ENCODE measurements at places on chromosomes 3 and 15. TPM values are rescaled to one million over a fixed set of nuclear protein-coding genes. Genes with fewer than 3 reads are reported as not detected.

Gene WDR72
- total RNA-seq = not detected

Gene GPR160
- 0.31 TPM for total RNA-seq

Gene ZMYND10
- 0.47 TPM for total RNA-seq

Gene LZTFL1
- total RNA-seq = 13.6 TPM

Gene MEX3B
- 14.0 TPM for total RNA-seq

Gene CATSPER2
- total RNA-seq = 0.62 TPM

Gene RYR3
- 0.05 TPM for total RNA-seq

Gene ZNF860
- total RNA-seq = 0.36 TPM

Gene CCR2
- not detected for total RNA-seq

Gene SMCO1
- total RNA-seq = not detected

Gene DNASE1L3
- not detected for total RNA-seq

Gene ARPP21
- 299 TPM for total RNA-seq

- DNase-seq = no peak
Measured at GRCh38 chr3:28122227-28122626, 119.2 kb upstream of the CMC1 start.

DNA sequence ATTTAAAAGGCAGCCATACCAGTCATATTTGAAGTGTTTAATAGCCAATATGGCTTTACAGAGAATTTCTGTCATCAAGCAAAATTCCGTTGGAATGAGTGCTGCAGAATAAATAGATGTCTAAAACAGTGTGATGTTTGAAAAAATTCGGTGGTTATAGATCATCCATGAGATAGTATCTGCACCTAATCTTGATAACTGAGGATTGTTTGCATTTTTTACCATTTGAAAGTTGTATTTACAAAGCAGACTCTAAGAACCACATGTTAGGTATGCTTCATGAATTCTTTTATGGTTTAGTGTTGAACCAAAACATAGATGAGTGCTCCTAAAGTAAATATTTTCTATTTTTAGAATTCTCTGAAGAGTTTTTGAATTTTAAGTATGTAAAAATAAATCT is 476.1 kb downstream of the NAALADL2 start:
- no peak for DNase-seq

DNA sequence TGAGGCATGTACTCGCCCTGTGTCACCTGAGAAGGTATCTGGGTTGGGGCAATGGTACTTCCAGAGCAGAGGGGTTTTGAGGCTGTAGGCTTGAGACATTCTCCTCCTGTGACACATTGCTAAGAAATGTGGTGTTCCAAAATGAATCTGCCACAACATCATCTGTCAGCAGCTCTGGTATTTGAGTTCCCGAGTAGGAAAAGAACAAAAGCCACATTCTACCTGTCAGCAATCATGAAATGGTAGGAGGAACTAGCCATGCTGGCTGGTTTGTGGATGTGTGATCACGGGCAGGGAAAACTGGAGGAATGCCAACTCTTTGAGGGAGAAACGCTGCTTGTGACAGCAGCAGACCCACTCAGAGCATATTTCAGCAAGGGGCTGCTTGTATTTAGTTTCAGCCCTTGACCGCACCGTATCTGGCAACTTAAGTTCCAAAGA is 579.4 kb upstream of the TBL1XR1 start:
- DNase-seq = peak; percentile 56

DNA sequence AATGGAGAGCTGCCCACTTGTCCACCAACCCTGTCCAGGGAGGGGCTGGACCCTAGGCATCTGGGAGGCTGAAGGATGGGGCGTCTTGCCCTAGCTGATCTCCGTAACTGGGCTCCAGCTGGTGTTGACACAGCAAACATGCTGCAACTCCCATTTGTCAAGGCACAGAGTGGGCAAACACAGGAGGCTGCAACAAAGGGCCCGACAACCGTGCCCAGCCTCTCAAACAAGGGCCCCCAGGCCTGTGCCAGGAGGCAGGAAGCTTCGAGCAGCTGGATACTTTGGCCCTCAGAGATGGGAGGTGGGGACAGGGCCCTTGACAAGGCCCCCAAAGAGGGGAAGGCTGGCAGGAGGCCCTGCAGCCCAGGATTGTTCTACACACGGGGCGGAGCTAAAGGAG is 64.2 kb upstream of the TMEM115 start:
- DNase-seq = no peak

GRCh38 chr3:3587647-3587972 is 211.6 kb upstream of the LRRN1 start:
- DNase-seq = no peak

GRCh38 chr3:14536837-14537589 is 3.1 kb downstream of the GRIP2 start:
- no peak for DNase-seq

DNA sequence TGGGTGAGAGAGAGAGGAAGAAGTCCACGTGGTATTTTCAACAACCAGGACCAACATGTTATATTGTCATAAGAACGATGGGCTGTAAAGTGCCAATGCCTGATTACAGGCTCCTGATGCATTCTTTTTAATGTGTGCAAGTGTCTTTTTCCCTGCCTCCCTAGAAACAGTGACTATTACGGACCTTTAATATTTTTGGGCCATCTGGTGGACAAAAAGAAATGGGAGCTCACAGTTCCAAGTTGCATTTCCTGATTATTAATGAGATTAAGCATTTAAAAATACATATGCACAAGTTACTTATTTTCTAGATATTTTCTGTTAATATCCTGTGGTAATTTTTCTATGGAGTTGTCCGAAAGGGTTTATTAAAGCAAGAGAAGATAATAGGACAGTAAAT is 530.2 kb downstream of the NR2F2 start:
- no peak for DNase-seq

GRCh38 chr3:142053835-142054234 is 95.5 kb downstream of the TFDP2 start:
- no peak for DNase-seq

- DNase-seq = no peak
Measured at GRCh38 chr3:195458316-195458717, 15.5 kb upstream of the ACAP2 start.

DNA sequence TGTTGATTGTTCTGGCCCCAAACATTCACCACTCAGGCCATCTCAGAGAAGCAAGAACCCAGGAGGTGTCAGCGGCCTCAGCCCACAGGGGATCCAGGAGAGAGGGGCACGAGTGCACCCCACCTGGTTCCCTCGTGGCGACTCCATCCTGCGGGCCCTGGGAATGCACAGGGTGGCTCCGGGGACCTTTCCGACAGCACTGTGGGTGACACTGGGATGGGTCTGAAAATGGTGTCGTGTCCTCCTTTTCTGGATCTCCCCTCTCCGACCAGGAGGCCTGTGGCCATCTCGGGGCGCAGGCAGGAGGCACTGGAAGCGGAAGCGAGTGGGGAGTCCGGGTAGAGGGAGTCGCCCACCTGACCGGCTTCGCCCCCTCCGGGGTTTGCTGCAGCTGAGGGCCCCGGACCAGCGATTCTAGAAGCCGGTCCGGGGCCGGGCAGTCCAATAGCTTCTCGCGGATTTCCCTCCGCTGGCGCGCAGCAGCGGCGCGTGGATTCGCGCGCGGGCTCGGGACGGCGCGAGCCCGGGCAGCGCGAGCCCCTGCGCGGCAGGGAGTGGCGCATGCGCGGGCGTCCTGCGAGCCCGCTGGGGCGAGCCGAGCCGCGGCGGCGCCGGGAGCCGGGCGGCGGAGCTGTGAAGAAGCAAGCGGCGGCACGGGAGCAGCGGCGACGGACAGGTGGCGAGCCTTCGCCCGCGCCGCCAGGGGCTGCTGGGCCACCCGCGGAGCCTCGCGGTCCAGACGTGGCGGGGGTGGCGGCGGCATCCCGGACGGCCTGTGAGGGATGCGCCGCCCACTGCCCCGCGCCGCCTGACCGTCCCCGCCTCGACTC is at the start of gene DOCK3:
Gene DOCK3, plus strand, starts transcription at position 579 of the 830 bp plus-strand sequence. CDS start 337 bp downstream, outside the sequence.
- DNase-seq = peak; percentile 57

- no peak for DNase-seq
Measured at GRCh38 chr3:160648701-160649100, 28.3 kb upstream of the ARL14 start.

DNA sequence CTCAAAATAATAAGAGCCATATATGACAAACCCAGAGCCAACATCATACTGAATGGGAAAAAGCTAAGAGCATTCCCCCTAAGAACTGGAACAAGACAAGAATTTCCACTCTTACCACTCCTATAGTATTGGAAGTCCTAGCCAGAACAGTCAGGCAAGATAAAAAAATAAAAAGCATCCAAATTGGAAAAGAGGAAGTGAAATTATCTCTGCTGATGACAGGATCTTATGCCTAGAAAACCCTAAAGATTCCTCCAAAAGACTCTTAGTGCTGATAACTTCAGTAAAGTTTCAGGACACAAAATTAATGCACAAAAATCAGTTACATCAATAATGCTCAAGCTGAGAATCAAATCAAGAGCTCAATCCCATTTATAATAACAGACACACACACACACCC is 45.9 kb upstream of the SLC2A2 start:
- no peak for DNase-seq

- DNase-seq = peak; percentile 93
Measured at GRCh38 chr15:67146234-67146633, 80.8 kb downstream of the SMAD3 start.

- DNase-seq = peak; percentile 53
Measured at GRCh38 chr3:14725564-14726440, 50.9 kb downstream of the C3orf20 start.

DNA sequence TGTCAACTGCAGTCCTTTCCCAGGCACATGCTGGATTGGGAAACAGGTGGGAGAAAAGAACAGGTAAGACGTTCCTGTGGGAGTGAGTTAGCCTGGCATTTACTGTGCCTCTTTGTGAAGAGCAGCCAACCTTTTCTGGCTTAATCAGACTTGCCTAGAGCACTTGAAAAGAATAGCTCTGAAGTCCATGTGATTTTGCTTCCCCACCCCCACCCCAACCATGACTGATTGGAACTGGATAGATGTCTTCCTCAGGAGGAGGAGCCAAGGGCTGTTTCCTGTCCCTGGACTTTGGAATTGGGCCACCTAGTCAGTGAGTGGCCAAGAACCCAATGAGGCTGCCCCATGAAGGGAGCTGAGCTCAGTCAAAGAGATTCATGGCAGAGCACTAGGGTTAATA is 4.7 kb upstream of the TMEM41A start:
- no peak for DNase-seq

DNA sequence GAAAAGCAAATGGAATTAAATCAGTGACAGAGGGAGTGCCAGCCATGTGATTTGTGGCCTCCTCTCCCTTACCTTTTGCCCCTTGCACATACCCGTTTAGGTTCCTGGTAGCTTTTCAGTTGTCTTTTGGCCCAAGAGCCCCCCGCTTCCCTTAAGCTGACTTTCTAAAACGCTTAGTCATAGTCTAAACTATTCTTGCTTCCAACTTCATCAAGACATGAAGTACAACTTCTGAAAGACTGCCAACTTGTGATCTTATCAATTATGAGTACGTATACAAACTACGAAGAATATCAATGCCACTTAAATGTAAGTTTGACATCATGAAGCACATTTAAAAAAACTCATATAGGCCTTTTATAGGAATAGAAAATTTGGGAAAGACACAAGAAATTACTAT is 61.9 kb downstream of the EIF3J start:
- no peak for DNase-seq

- no peak for DNase-seq
Measured at GRCh38 chr15:39886418-39886817, 33.6 kb downstream of the GPR176 start.

DNA sequence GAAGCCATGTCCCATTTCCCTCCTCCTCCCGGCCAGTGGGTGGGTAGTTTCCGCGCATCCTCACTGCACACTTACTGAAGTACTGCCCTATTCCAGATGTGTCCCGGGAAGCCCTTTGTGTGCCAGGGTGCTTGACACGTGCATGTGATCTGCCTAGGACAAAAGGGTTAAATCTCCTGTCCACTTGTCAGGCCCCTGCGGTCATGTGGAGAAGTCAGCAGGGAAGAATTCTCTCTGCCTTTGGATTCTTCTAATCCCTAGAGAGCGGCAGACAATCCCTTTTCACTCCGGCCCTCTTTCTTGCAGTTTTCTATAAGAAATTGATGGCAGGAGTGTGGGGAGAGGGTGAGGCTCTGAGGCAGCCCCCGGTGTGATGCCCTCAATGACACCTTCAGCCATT is 19.8 kb downstream of the ST8SIA2 start:
- peak; percentile 33 for DNase-seq

DNA sequence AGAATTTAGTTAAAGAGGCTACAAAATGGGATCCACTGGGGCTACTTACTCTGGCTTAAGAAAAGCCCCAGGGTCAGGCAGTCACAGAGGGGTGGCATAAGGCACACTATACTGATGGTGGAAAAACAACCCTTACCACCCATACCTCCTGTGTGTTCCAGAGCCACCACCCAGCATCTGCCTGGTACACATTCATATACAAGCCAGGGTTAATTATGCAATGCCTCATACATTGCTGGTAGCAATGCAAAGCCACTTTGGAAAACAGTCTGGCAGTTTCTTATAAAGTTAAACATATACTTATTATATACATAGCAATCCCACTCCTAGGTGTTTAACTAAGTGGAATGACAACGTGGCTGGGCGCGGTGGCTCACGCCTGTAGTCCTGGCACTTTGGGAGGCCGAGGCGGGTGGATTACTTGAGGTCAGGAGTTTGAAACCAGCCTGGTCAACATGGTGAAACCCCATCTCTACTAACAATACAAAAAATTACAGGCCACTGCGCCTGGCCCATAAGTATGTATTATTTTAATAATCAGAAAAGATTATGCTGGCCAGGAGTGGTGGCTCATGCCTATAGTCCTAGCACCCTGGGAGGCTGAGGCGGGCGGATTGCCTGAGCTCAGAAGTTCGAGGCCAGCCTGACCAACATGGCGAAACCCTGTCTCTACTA is 15.2 kb upstream of the NCKIPSD start:
- DNase-seq = no peak

- DNase-seq = no peak
Measured at GRCh38 chr3:38214560-38214959, 49.2 kb downstream of the OXSR1 start.

GRCh38 chr3:55531321-55531720 is 44.2 kb upstream of the WNT5A start:
- DNase-seq = no peak

DNA sequence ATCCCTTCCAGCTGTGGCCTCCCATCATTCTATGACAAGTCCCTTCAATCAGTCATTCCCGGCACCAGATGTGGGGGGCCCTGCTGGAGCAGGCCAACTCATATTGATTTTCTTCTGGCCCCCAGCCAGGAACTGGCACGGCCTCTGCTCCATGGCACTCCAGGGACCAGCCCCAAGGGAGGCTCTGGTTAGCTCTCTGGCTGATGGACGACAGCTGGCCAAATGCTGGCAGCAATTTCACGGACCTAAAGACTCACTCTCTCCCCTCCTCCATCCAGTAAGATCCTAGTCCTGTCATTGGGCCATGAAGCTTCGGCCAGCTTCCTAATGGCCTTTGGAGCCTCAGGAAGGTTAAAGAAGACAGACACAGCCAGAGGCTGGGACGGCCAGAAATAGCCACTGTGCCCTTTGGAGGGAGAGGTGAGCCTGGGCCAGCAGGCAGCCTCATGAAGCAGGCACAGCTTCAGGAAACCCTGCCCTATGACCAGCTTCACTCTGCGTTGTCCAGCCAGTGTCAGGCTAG is 131.0 kb downstream of the MEX3B start:
- DNase-seq = peak; percentile 97

GRCh38 chr3:15845475-15845874 is 47.7 kb upstream of the ANKRD28 start:
- DNase-seq = no peak

- DNase-seq = no peak
Measured at GRCh38 chr3:138509586-138509985, 75.2 kb downstream of the ESYT3 start.
